ENCODE measurements at places on chromosomes 2 and 18.

- no peak for DNase-seq
These were observed 19.7 kb upstream of the DAPL1 start for GRCh38 chr2:158775273-158776027.

DNA sequence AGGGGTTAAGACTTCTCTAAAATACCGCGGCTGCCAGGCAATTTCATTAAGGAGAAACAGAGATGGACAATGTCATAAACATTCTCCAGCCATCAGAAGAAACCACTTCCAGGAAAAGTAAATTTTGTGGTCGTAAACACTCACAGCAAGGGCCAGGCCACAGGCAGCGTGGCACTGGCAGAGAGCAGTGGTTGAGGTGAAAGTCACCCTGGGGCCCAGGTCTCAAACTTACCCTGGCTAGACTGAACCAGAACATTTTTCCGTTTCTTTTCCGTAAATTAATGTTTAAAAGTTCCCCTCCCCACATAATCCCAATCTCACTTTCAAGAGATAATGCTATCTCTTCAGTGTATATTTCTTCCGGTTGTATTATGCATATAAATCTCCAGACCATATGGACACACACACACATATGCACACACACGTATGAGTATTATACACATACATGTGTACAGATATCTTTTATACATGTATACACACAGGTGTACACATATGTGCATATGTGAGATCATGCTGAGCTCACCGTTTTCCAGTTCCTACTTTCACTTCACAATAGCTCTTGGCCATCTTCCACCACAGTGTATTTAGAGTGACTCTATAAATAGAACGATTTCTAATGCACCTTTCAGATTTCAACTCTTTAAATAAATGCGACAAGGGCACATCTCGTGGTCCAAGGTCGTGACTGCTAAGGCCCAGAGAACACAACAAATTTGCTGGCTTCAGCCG lies 90.1 kb downstream of the MALT1 start:
- no peak for DNase-seq

DNA sequence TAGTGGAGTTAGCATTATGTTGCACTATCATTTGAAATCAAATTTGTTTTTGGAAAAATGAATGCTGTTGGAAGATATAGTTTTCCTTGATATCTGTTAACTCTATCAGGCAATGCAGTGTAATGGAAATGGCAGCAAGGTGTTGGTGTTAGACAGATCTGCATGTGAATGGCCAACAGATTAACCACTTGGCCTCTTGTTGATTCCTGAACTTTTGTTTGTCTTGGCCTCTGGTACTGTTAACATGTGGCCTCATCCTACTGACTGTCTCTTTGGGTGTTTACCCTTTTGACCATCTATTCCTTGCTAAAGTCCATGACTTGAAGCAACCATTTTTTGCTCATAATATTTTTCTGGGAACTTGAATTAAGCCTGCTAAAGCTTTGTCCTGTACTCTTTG lies 110.2 kb upstream of the CDH2 start:
- DNase-seq: no peak

GRCh38 chr2:160652236-160652635 lies 158.6 kb upstream of the RBMS1 start:
- no peak for DNase-seq

- no peak for DNase-seq
These were observed 9.3 kb upstream of the CD226 start for GRCh38 chr18:69956665-69957620.

GRCh38 chr18:79511271-79511670 lies 115.5 kb downstream of the NFATC1 start:
- no peak for DNase-seq

GRCh38 chr2:9226458-9227380 lies 20.1 kb downstream of the ASAP2 start:
- no peak for DNase-seq

GRCh38 chr18:36381075-36381474 lies 83.6 kb downstream of the FHOD3 start:
- DNase-seq: no peak

All from hypothalamus (tissue), 51 donors.